Activated naive CD4-positive, alpha-beta T cell (primary cell): ENCODE measurements at places on chromosomes 5 and 9.

GRCh38 chr5:89407054-89407453 is 524.1 kb upstream of the MEF2C start:
- DNase-seq, result no peak

GRCh38 chr5:145260670-145261069 is 574.5 kb downstream of the PRELID2 start:
- no peak for DNase-seq

DNA sequence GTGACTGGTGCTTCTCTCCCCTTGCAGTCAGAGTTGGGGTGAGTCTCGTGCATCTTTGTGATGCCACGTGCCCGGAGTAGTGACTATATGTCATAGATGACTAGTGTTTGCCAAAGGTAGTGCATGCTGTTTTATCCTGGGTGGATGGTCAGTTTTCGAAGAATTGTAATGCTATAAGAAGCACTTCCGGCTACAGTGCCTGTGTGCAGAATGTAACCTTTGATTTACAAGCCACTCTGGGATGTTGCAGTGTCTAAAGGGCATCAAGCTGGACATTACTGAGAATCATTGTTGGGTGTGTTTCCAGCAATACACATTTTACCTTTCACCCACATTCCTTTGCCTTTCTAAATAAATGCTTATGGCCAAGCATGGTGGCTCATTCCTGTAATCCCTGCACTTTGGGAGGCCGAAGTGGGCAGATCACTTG is 16.7 kb downstream of the MVB12B start:
- DNase-seq, result no peak

DNA sequence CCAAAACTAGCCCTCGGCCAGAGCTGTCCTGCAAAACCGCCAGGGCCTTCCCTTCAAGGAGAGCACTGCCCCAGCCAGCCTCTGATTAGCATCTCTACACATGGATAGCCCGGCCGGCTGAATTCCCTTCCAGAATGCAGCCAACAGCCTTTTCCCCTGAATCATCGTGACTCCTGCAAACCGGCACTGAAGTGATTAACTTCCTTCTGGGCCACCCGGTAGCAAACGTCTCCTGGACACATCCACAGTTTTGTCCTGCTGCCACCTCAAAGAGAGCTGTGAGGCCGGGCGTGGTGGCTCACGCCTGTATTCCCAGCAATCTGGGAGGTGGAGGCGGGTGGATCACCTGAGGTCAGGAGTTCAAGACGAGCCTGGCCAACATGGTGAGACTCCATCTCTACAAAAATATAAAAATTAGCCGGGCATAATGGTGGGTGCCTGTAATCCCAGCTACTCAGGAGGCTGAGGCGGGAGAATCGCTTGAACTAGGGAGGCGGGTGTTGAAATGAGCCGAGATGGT is 21.1 kb upstream of the EEIG1 start:
- DNase-seq, result no peak

GRCh38 chr9:122827761-122828093 is 661 bp downstream of the PDCL start:
- DNase-seq, result no peak

DNA sequence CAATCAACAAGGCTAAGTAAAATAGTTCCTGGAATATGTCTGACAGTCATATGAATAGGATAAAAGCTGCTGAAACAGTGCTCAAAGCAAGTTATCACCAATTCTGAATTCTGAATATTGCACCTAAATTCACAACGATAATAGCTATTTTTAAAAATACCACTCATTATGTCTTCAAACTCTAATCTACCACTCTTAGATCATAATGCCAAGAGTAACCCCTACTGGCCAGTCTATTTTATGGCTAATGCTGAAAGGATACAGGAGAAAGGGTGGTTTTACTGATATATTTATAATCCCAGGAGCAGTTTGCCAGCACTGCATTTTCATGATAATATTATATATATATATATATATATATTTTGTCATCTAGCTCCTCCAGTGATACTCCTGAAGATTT is 232.8 kb downstream of the PDE4D start:
- DNase-seq, result no peak

GRCh38 chr9:123382653-123383511 is 26.9 kb downstream of the CRB2 start:
- DNase-seq, result no peak
